ENCODE measurements at places on chromosomes 4 and X. TPM values are rescaled to one million over a fixed set of nuclear protein-coding genes. Genes with fewer than 3 reads are reported as not detected.

PSAPL1 gene
- total RNA-seq = not detected

DNA sequence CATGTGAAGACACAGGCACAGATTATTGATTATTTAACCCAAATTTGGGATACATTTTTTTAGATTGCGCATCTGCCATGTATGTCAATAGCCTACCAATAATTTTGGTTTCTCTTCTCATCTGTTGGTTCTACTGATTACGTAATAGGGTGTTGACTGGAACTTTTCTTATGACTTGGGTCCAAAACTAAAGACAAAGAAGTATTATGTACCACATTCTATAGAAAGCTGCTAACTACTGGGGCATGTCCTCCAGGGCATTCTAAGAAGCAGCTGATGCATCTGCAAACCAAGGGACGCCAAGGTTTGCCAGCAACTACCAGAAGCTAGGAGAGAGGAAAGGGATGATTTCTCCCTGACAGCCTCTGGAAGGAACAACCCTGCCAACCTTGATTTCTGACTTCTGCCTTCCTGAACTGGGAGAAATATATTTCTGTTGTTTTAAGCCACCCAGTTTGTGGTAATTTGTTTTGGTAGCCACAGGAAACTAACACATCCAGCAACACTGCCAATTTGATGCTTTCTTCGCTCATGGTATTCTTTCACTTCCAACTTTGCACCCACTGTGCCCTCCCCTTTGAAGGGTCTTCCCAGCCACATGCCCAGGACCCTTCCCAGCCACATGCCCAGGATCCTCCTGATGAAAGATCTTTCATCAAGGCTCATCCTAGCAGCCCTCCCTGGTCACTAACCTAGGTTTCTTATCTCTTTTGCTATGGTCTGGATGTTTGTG, 15.9 kb upstream of the TLR1 start:
- H3K4me1 ChIP-seq = no peaks in the 10 kb centered on the region
- DNase-seq = no peak
- H3K4me3 ChIP-seq = no peak overlapping the region
- no peaks in the 10 kb centered on the region for H3K36me3 ChIP-seq

GRCh38 chrX:134653835-134654234, 4.4 kb downstream of the PLAC1 start:
- H3K36me3 ChIP-seq = no peaks in the 10 kb centered on the region
- no peak for DNase-seq
- no peaks in the 10 kb centered on the region for H3K27me3 ChIP-seq
- no peaks in the 10 kb centered on the region for H3K4me1 ChIP-seq
- no peak overlapping the region for H3K4me3 ChIP-seq

DNA sequence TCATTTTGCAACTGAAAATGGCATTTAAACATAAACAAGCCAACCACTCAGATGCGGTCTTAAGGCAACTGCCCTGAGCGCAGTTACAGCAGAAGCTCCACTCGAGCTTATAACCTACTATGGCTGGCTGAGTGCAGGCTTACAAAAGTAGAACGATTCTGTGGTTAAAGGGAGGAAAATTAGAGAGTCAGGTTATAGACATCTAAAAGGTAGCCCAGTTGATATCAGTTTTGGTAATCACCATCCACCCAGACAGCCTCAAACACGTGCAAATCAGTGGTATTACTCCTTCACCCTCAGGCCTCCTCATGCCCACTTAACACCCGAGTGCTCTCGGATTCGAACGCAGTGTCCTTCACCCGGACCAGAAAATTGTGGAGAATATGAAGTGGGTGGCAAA, 3.1 kb downstream of the LEF1 start:
- no peak overlapping the region for H3K4me3 ChIP-seq
- no peak for DNase-seq
- peaks cover 3% of the 10 kb centered on the region for H3K4me1 ChIP-seq
